ENCODE measurements at places on chromosomes 3 and 15.

- no peak overlapping the region for H3K27ac ChIP-seq
- no peak overlapping the region for H3K4me3 ChIP-seq
- DNase-seq = no peak
- H3K36me3 ChIP-seq = no peaks in the 10 kb centered on the region
- H3K27me3 ChIP-seq = no peaks in the 10 kb centered on the region
Observed at GRCh38 chr15:93040288-93041158, 48.5 kb downstream of the RGMA start.

DNA sequence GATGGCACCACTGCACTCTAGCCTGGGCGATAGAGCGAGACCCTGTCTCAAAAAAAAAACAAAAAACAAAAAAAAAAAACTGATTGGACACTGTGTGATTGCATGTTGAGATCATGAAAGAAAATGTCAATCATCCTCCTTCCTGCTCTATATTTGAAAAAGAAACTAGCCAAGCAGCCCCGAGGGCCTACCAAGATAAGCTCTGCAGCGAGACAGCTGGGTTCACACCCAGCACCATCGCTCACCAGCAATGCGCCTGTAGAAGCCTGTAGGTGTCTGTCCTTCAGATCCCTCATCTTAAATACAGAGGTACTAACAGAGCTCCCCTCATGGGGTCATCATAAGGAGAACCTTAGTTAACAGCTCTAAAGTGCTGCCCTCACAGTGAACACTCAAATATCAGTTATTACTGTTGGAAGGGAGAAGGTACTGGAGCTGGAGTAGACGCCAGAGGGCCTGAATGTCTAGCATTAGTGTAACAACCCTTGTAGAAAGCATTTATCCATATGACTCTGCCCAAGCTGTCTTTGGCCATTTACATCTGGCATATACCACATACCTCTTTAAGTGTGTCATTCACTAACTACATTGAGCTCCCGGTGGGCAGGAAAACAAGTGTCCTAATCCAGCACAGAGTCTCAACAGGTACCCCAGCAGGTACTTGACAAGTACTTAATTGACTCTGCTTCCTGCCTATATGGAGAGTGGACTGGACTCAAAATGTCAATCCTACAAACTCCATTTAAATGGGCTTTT is 22.9 kb downstream of the MYLK start:
- no peaks in the 10 kb centered on the region for H3K27me3 ChIP-seq
- no peak overlapping the region for H3K4me3 ChIP-seq
- no peaks in the 10 kb centered on the region for H3K4me1 ChIP-seq
- no peaks in the 10 kb centered on the region for H3K36me3 ChIP-seq
- no peak for DNase-seq
- no peak overlapping the region for H3K27ac ChIP-seq

GRCh38 chr3:31999907-32000439 is 18.4 kb downstream of the ZNF860 start:
- DNase-seq = no peak
- H3K4me1 ChIP-seq = peaks cover 22% of the 10 kb centered on the region
- H3K4me3 ChIP-seq = no peak overlapping the region
- no peaks in the 10 kb centered on the region for H3K36me3 ChIP-seq

DNA sequence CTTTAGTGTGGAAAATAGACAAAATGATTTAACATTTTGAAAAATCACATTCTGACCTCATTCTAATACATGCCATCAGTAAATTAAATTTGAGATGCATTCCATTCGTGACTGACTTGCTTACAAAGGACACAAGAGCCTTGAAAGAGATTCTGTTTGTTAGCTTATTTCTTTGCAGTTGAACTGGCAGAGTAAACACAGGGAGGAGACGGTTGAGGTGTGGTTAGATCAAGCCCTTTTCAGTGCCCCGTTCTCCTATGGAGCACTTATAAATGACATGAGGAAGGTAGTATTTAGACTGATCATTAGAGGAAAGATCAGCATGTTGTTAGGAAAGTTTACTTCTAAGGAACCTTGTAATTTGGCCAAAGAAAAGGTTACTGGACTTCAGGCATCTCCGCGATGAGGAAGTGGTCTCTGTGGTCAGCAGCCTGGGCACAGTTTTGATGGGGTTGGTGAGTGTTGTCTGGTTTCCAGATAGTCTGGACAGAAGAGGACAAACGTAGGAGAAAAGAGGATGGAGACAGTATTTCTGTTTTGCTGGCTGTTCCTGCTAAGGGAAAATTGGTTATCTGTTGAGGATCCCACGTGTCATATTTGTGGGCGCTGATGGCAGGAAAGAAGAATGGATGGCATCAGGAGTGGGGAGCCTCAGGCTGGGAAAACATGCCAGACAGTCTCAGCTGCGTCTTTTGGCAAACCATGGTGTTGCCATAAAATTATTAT is 328.9 kb upstream of the TBL1XR1 start:
- no peaks in the 10 kb centered on the region for H3K27me3 ChIP-seq
- no peak for DNase-seq
- H3K4me3 ChIP-seq = no peak overlapping the region
- peaks cover 15% of the 10 kb centered on the region for H3K4me1 ChIP-seq
- no peaks in the 10 kb centered on the region for H3K36me3 ChIP-seq
- H3K27ac ChIP-seq = no peak overlapping the region

DNA sequence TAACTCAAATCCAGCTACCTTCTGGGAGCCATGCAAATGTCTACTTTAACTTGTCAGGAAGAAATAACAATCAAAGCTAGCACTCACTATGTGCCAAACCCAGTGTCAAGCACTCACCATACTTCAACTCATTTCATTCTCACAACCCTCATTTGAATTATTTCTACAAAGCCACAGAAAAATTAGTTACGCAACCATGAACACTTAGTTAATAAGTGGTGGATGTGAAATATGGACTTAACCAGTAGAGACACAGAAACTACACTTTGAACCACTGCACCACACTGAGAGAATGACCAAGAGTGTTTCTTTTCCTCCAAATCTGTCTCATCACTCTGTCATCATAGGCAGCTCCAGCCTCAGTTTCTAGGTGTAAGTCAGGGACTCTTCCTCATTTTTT is 91.0 kb upstream of the MBNL1 start:
- H3K27ac ChIP-seq = no peak overlapping the region
- H3K36me3 ChIP-seq = no peaks in the 10 kb centered on the region
- H3K27me3 ChIP-seq = no peaks in the 10 kb centered on the region
- no peak for DNase-seq
- peaks cover 40% of the 10 kb centered on the region for H3K4me1 ChIP-seq
- no peak overlapping the region for H3K4me3 ChIP-seq

GRCh38 chr3:102577082-102577789 is 142.4 kb downstream of the ZPLD1 start:
- no peak overlapping the region for H3K4me3 ChIP-seq
- no peaks in the 10 kb centered on the region for H3K4me1 ChIP-seq
- H3K27ac ChIP-seq = no peak overlapping the region
- H3K27me3 ChIP-seq = no peaks in the 10 kb centered on the region

DNA sequence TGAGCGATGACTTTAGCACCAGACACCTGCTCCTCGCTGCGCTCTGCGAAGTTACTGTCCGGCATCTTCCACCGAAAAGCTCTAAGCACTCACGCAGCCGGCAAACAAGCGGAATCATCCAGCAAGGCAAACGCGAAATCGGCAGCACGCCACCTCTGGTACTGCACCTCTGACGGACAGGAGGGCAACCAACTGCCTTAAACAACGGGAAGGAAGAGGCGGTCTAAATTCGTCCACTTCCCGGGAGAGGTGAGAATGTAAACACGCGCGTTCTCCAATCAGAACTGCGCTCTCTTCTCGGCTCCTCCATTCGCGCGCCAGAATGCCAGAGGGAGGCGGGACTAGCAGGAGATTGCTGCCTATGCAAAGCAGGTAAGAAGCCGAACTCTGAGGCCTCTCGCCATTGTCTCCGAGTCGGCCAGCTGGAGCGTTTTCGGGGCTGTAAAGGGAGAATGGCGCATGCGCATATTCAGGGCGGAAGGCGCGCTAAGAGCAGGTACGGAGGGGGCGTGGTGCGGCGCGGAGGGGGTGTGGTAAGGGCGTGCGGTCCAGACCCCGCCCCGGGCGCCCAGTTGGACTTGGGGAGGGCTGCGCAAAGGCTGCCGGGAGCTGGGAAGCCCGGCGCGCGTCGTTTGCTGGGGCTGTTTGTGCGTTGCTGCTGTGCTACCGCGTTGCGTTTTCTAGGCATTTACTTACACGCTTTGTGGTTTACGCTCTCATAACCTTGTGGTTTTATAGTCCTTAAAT is at the start of the genes BTD and HACL1:
Gene BTD (plus strand): TSS at position 347 of the 747 bp plus-strand sequence. CDS start 33,695 bp downstream, outside the sequence.
Gene HACL1 (minus strand): TSS at position 171 of the 747 bp plus-strand sequence. CDS start 106 bp downstream, at position 65.
- H3K4me3 ChIP-seq = peak within 1 kb of the TSS; percentile 100
- peak; percentile 100 for DNase-seq
- no peaks in the 10 kb centered on the region for H3K27me3 ChIP-seq
- H3K4me1 ChIP-seq = peaks cover 45% of the 10 kb centered on the region
- peak within 1 kb of the TSS; percentile 99 for H3K27ac ChIP-seq
- H3K36me3 ChIP-seq = peaks cover 47% of the 10 kb centered on the region

DNA sequence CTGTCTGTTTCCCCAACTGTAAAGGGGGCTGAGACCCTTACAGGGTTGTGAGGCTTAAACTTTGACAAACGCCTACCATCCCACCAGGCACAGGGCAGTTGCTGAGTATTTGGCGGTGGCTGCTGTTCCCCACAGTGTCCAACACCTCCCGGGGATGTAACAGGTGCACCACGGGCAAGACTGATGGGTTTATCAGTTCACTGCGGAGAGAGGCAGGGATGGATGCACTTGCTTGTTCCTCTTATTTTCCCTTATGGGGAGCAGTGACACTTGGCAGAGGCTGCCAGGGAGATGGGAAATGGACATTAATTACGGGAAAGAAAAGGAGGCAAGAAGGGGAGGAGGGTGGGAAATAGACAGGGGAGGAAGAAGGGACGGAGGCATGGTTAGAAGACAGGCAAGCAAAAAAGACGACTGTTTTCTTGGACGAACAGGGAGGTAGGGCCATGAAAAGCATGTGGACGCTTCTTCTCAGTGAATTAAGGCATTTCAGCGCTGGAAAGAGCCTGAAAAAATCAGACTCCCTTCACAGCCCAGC is 16.6 kb upstream of the ADIPOQ start:
- peak overlapping the region; percentile 86 for H3K4me3 ChIP-seq
- peaks cover 36% of the 10 kb centered on the region for H3K4me1 ChIP-seq
- peaks cover 29% of the 10 kb centered on the region for H3K27me3 ChIP-seq

DNA sequence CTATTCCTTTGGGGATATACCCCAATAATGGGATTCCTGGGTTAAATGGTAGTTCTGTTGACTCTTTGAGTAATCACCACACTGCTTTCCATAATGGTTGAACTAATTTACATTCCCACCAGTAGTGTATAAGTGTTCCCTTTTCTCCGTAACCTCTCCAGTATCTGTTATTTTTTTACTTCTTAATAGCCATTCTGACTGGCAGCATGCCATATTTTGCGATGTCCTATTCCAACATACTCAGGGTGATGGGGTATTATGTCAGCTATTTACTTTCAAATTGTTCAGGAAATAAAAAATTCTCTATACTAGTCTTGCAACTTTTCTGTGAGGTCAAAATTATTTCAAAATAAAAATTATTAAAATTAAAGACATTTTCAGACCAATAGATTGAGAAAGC is 9.1 kb upstream of the PARP14 start:
- no peak overlapping the region for H3K4me3 ChIP-seq
- H3K27me3 ChIP-seq = no peaks in the 10 kb centered on the region
- peaks cover 17% of the 10 kb centered on the region for H3K4me1 ChIP-seq
- DNase-seq = no peak
- H3K27ac ChIP-seq = no peak overlapping the region

GRCh38 chr3:39090922-39091321 is 16.5 kb downstream of the GORASP1 start:
- H3K4me3 ChIP-seq = no peak overlapping the region
- H3K36me3 ChIP-seq = peaks cover 12% of the 10 kb centered on the region
- no peaks in the 10 kb centered on the region for H3K27me3 ChIP-seq
- H3K27ac ChIP-seq = peak overlapping the region; percentile 79

DNA sequence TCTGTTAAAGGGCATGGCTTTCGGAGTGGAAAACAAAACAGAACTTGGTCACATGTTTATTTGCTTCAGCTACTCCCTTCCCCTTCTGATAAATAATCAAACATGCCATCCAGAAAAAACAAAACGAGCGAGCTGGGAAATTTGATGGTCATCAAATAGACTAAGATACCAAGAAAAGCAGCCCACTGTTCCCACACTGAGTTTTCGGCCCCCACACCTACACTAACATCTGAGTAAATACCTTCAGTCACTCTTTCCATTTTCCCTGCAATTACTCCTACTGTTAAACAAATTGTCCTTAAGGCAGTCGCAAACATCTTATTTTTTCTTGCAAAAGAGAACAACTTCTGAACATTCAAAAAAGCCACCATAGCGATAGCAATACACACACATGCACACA is 454.6 kb downstream of the FOXP1 start:
- peaks cover 11% of the 10 kb centered on the region for H3K36me3 ChIP-seq
- peak overlapping the region; percentile 88 for H3K4me3 ChIP-seq
- no peaks in the 10 kb centered on the region for H3K27me3 ChIP-seq
- H3K27ac ChIP-seq = peak overlapping the region; percentile 98
- H3K4me1 ChIP-seq = peaks cover 71% of the 10 kb centered on the region

- no peak overlapping the region for H3K27ac ChIP-seq
- H3K4me3 ChIP-seq = no peak overlapping the region
- no peaks in the 10 kb centered on the region for H3K27me3 ChIP-seq
- H3K4me1 ChIP-seq = no peaks in the 10 kb centered on the region
Observed at GRCh38 chr15:73802431-73803041, 49.4 kb upstream of the INSYN1 start.

- H3K4me3 ChIP-seq = peak overlapping the region; percentile 25
- H3K27ac ChIP-seq = no peak overlapping the region
- peak; percentile 22 for DNase-seq
- no peaks in the 10 kb centered on the region for H3K27me3 ChIP-seq
Observed at GRCh38 chr3:101811875-101812274, 32.9 kb downstream of the NXPE3 start.

GRCh38 chr15:35194296-35194695 is 109.2 kb upstream of the NANOGP8 start:
- H3K36me3 ChIP-seq = no peaks in the 10 kb centered on the region
- no peak for DNase-seq
- no peak overlapping the region for H3K4me3 ChIP-seq
- H3K27me3 ChIP-seq = no peaks in the 10 kb centered on the region
- no peak overlapping the region for H3K27ac ChIP-seq
- no peaks in the 10 kb centered on the region for H3K4me1 ChIP-seq

DNA sequence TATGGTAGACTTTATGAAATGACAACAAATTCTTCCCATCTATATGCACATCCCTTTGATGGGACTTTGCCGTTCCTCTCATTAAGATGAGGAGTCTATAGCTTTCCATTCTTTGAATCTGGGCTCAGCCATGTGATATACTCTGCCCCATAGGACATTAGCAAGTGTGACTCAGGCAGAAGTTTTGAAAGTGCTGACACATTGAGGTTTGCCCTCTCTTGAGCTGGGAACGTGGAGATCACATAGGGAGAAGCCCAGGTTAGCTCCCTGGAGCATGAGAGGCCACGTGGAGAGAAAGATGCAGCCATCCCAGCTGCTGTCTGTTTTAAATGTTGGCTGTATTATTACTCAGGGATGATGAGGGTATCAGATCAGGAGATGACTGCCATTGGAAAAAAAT is 67.7 kb upstream of the OXTR start:
- H3K27me3 ChIP-seq = no peaks in the 10 kb centered on the region
- no peak for DNase-seq
- no peak overlapping the region for H3K4me3 ChIP-seq
- H3K36me3 ChIP-seq = no peaks in the 10 kb centered on the region

- H3K4me3 ChIP-seq = no peak overlapping the region
- no peak overlapping the region for H3K27ac ChIP-seq
- H3K36me3 ChIP-seq = no peaks in the 10 kb centered on the region
- H3K27me3 ChIP-seq = no peaks in the 10 kb centered on the region
Observed at GRCh38 chr3:66442254-66443117, 58.3 kb downstream of the LRIG1 start.
